Thoracic aorta (tissue), 2 donors: ENCODE measurements at places on chromosomes 3 and 15.

GRCh38 chr3:94968519-94968918, 905.7 kb downstream of the NSUN3 start:
- no peak for DNase-seq

- no peak for DNase-seq
These were observed 39.2 kb downstream of the CCDC66 start for GRCh38 chr3:56595975-56596840.

DNA sequence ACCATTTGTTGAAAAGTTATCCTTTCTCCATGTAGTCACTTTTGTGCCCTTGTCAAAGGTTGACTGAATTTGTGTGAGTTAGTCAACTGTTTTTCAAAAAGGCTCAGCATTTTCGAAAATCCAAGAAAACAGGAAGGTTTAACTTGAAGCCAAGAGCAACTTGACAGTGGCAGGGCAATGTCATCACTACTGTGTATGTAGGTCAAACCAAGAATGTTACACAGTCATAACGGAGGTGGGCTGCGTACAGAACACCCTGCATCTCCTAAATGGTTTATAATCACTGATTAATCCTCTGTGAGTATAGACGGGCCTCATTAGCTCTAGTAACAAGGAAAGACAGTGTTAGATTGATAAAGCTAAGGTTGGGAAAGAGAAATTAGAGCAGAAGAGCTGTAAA, 1064.9 kb downstream of the FHIT start:
- DNase-seq = no peak

DNA sequence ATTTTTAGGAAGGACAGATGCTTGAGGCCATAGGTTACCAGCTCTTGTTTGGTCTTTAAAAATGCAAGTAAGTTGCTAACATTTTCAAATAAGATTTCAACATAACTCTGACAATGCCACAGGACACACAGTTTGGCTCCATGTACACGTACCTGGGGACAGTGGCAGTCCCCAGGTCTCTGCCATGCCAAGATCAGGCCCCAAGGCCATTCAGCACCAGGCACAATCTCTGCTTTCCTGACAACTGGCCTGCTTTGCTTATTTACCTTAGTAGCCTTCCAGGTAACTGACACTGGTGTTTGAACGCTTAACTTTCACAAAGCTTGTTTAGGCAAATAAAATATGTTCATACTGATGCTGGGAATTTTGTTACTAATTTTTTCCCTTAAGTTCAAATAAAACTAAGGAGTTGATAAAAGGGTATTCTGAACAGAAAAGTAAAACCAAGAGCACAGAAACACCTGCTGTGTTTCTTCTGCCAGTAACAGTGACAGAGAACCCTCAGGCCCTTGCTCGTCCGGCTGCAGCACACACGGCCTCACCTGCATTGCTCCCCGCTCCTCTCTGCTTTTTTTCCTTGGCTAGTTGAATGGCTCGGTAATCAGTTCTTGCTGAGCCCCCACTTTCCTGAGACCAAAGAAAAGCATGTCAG, 16.5 kb downstream of the ZXDC start:
- no peak for DNase-seq

DNA sequence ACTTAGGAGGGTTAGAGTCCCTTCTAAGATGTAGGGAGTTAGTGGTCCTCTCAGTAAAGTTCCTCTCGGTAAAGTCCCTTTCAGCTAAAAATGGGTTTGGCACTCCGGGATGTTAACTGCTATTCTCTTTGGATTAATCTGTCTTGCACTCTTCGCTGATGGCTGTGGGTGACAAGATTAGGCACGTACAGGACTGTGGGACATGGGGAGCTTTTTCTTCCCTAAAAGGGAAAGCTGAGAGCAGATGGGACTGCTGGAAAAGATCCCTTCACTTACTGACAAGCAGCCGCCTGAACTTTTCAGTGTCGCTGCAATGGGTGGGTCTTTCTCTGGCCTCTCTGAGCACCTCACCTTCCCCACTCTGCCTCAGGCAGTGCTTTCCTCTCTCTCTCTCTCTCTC, 16.4 kb upstream of the HHATL start:
- DNase-seq = no peak

GRCh38 chr15:73996939-73997338, 2.4 kb downstream of the PML start:
- no peak for DNase-seq
